Cardiac muscle cell (in vitro differentiated cells and primary cell): ENCODE measurements at places on chromosomes 16 and 17. TPM values are rescaled to one million over a fixed set of nuclear protein-coding genes. Genes with fewer than 3 reads are reported as not detected.

DNA sequence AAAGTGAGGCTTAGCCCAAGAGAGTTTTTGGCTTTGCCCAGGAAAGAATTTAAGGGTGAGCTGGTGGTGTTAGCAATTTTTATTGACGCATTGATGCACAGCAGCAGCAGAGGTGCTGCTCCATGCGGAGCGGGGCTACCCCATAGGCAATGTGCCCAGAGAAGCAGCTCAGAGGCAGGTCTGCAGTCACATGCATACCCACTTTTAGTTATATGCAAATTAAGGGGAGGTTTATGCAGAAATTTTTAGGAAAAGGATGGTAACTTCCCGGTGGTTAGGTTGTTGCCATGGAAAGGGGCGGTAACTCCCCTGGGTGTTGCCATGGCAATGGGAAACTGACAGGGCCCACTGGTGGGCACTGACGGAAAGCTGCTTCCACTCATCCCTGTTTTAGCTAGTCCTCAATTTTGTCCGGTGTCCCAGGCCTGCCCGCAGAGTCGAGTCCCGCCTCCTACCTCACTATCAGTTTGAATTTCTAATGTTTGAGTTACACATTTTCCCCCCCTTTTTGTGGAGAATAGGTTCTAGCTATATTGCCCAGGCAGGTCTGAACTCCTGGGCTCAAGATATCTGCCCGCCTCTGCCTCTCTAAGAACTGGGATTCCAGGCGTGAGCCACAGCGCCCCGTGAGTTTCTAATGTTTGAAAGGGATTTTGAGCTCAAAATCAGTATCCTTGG is 10.4 kb upstream of the GJD3 start:
- H3K27ac ChIP-seq = no peak overlapping the region
- no peak overlapping the region for H3K4me3 ChIP-seq
- no peak for DNase-seq
- H3K27me3 ChIP-seq = no peaks in the 10 kb centered on the region
- no peaks in the 10 kb centered on the region for H3K4me1 ChIP-seq
- no peaks in the 10 kb centered on the region for H3K36me3 ChIP-seq

Gene KRT33B
- not detected in 2 replicates for total RNA-seq

DNA sequence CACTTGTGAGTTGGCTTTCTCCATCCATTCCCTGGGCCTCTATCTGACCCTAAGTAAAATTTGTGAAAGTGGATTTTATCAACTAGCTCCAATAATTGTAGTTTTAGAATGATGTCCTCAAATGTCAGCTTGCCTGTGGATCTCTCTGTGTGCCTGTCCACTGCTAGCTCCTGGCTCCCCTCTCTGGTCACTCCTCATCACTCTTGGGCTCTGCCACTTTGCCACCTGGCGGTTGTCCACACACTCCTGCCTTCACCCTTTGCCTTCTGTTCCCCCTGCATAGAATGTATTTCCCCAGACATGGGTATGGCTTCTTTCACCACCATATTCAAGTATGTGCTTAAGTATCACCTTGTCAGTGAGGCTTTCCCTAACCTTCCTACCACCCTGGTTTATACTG is 19.8 kb downstream of the ANKFN1 start:
- no peak for DNase-seq
- H3K36me3 ChIP-seq = no peaks in the 10 kb centered on the region
- H3K27me3 ChIP-seq = no peaks in the 10 kb centered on the region

DNA sequence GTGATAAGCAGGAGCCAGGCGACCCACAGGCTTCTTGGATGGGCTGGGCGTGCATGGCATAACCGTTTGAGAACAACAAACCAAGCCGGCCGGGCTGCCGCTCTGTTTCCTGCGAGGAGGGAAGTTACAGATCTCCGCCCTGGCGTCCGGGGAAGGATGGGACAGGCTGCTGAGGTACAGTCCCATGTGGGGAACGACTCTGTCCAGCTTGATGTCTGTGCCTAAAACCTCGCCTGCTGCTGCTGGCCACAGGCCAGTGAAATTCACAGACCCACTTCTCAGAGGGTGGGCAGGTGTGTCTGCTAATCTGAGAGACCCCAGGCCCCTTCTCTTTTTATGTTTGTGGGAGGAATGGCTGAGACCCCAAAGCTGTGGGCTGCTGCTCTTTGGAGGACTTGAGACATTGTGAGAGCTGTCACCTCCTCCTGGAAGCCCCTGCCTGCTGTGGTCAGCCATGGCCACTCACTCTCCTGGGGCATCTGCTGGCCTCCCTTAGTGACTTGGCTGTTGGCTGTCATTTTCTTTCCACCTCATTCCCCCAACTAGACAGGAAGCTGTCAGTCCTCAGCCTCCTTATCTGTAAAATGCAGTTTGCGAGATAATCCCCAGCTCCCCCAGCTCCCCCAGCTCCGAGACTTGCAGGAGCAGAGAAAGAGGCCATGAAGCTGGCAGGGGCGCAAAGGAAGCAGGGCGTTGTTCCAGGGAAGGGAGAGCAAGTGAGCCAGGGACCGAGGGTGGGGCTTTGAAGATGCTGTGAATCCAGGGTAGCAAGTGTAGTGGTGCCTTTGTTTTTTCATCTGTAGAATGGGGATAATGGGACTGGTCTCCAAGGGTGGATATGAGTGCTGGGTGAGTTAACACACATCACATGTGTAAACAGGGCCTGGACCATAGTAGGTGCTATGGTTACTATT is 51.0 kb downstream of the CMIP start:
- DNase-seq = no peak
- no peaks in the 10 kb centered on the region for H3K27me3 ChIP-seq
- no peaks in the 10 kb centered on the region for H3K36me3 ChIP-seq
- no peak overlapping the region for H3K27ac ChIP-seq
- H3K4me1 ChIP-seq = no peaks in the 10 kb centered on the region
- H3K4me3 ChIP-seq = no peak overlapping the region

Gene MPV17L
- total RNA-seq = 1.3 and 1.4 TPM in 2 replicates

DNA sequence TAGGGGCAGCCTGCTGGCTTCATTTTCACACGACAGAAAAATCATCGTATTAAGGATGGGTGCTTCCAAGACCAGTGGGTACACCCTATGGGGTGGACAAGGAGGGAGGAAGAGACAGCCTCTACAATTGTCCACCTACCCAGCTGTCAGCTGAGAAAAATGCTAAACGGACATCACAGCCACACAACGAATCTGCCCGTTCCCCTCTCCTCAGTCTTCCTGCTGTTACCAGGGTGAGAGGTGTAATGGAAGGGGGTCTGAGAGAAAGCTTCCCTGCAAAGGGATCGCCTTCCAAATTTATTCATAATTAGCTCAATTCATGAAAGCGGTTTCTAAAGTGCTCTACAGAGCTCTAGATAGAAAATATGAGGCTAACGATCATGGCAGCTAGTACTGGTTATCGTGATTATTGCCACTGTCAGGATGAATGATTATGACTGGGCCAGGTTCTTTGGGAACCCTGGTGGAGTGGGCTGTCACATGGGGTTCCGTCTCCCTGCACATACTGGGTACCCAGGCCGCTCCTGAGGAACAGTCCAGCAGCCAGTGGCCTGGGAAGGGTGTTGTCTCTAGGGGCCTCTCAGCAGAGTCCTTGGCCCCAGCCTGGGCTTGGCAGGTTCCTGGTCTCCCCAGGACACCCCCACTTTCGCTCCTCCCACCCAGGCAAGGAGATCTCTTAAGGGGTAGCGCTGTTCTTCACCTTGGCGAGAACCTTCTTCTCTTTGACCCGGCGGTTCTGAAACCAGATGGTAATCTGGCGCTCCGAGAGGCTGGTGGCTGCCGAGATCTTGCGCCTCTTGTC is 2.2 kb downstream of the HOXB13 start:
- no peak overlapping the region for H3K27ac ChIP-seq
- no peak for DNase-seq
- H3K4me3 ChIP-seq = no peak overlapping the region
- peaks cover 100% of the 10 kb centered on the region for H3K27me3 ChIP-seq
- H3K4me1 ChIP-seq = peaks cover 6% of the 10 kb centered on the region

GRCh38 chr17:69447726-69448125 is 33.2 kb downstream of the MAP2K6 start:
- no peaks in the 10 kb centered on the region for H3K27me3 ChIP-seq
- no peak overlapping the region for H3K4me3 ChIP-seq
- no peak for DNase-seq
- H3K4me1 ChIP-seq = no peaks in the 10 kb centered on the region

Gene EVI2B
- total RNA-seq = not detected in 2 replicates

GRCh38 chr17:74824961-74825627 is 34.6 kb downstream of the GRIN2C start:
- no peak overlapping the region for H3K4me3 ChIP-seq
- no peaks in the 10 kb centered on the region for H3K27me3 ChIP-seq
- H3K36me3 ChIP-seq = no peaks in the 10 kb centered on the region
- H3K27ac ChIP-seq = no peak overlapping the region
- DNase-seq = no peak

GRCh38 chr17:33375783-33376182 is 82.7 kb upstream of the ASIC2 start:
- H3K27ac ChIP-seq = no peak overlapping the region
- no peaks in the 10 kb centered on the region for H3K4me1 ChIP-seq
- H3K27me3 ChIP-seq = no peaks in the 10 kb centered on the region
- no peaks in the 10 kb centered on the region for H3K36me3 ChIP-seq

DNA sequence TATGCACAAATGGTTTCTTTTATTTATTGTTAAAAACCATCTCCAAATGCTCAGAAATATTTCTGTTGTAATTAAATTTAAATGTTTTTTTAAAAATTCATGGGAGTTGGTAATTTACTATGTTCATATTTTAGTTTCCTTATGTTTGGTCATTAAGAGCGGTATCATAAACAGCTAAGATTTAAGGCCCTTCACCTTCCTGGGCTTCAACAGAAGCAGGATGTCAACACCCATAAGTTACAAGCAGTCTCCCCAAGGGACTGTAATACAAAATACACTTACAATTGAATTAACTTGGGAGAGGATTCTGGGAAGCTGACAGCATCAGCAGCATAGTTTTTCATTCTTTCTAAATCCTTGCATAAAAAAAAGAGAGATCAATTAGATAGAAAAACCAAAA is 30.9 kb upstream of the TANC2 start:
- no peaks in the 10 kb centered on the region for H3K36me3 ChIP-seq
- H3K27me3 ChIP-seq = no peaks in the 10 kb centered on the region
- H3K4me3 ChIP-seq = no peak overlapping the region
- H3K4me1 ChIP-seq = peaks cover 28% of the 10 kb centered on the region
- peak overlapping the region; percentile 84 for H3K27ac ChIP-seq

Gene MYL11
- total RNA-seq = 1.5 TPM in 1 of 2 replicates, not detected in the other

Gene PSME3IP1
- total RNA-seq = 70.4 and 73.6 TPM in 2 replicates

DNA sequence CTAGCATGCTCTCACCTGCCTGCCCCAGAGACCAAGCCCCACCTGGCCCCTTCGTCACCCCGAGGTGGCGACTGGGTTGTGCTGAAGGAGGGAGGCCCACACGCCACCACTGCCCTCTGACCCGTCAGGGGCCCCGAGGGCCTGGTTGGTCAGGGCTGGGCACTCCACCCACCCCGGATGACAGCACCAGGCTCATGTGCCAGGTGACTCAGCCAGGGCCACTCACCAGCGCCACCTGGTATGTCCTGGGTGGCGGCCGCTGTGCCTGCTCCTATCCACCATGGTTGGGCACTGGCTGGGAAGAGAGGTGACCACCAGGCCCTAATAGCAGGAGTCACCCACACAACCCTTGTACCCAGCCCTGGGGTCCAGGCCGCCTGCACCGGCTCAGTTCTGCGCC is 68.9 kb downstream of the JPH3 start:
- H3K27me3 ChIP-seq = no peaks in the 10 kb centered on the region
- no peak overlapping the region for H3K27ac ChIP-seq
- H3K36me3 ChIP-seq = no peaks in the 10 kb centered on the region
- DNase-seq = no peak
- no peaks in the 10 kb centered on the region for H3K4me1 ChIP-seq
- H3K4me3 ChIP-seq = no peak overlapping the region

Gene GSG1L
- total RNA-seq = 1.1 TPM in 1 of 2 replicates, not detected in the other

Gene CA5A
- not detected in 2 replicates for total RNA-seq

DNA sequence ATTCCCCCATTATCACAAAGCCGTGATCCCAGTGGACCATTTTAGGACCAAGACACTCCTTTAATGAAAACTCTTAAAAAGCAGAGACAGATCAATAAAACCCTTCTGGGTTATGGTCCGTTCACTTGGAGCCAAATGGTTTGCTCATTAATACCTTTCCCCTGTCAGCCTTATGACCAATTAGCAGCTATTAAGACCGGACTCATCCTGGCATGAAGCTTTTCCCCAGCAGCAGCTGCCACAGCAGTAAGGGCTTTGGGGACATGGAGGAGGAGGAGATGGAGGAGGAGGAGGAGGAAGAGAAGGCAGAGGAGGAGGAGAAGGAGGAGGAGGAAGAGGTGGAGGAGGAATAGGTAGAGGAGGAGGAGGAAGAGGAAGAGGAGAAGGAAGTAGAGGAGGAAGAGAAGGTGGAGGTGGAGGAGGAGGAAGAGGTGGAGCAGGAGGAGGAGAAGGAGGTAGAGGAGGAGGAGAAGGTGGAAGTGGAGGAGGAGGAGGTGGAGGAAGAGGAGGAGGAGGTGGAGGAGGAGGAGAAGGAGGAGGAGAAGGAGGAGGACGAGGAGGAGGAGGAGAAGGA is 50.1 kb upstream of the IRX3 start:
- H3K36me3 ChIP-seq = no peaks in the 10 kb centered on the region
- DNase-seq = no peak
- H3K27me3 ChIP-seq = no peaks in the 10 kb centered on the region
- H3K4me1 ChIP-seq = peaks cover 6% of the 10 kb centered on the region
- no peak overlapping the region for H3K4me3 ChIP-seq

- peak overlapping the region; percentile 60 for H3K27ac ChIP-seq
- no peak overlapping the region for H3K4me3 ChIP-seq
- no peak for DNase-seq
- no peaks in the 10 kb centered on the region for H3K27me3 ChIP-seq
These were observed 30.4 kb downstream of the MBTPS1 start for GRCh38 chr16:84086341-84086740.

GRCh38 chr16:17219991-17220390 is 250.8 kb downstream of the XYLT1 start:
- H3K36me3 ChIP-seq = no peaks in the 10 kb centered on the region
- H3K27me3 ChIP-seq = no peaks in the 10 kb centered on the region
- H3K27ac ChIP-seq = no peak overlapping the region
- DNase-seq = no peak
- H3K4me1 ChIP-seq = peaks cover 12% of the 10 kb centered on the region
- H3K4me3 ChIP-seq = no peak overlapping the region

GRCh38 chr17:71792966-71793365 is 327.9 kb upstream of the SOX9 start:
- H3K27me3 ChIP-seq = no peaks in the 10 kb centered on the region
- H3K4me3 ChIP-seq = no peak overlapping the region
- no peak overlapping the region for H3K27ac ChIP-seq
- H3K4me1 ChIP-seq = no peaks in the 10 kb centered on the region
- peak; percentile 26 for DNase-seq
- no peaks in the 10 kb centered on the region for H3K36me3 ChIP-seq

GRCh38 chr16:309476-309875 is 26.5 kb downstream of the PDIA2 start:
- no peaks in the 10 kb centered on the region for H3K36me3 ChIP-seq
- peaks cover 3% of the 10 kb centered on the region for H3K4me1 ChIP-seq
- H3K27me3 ChIP-seq = no peaks in the 10 kb centered on the region
- H3K4me3 ChIP-seq = no peak overlapping the region
- no peak for DNase-seq
